ENCODE measurements at places on chromosomes 3 and 15.

GRCh38 chr3:21446027-21446426 is 305.0 kb downstream of the ZNF385D start:
- no peak for DNase-seq
- no peaks in the 10 kb centered on the region for H3K27me3 ChIP-seq
- no peak overlapping the region for H3K27ac ChIP-seq
- no peaks in the 10 kb centered on the region for H3K4me1 ChIP-seq
- H3K36me3 ChIP-seq, result no peaks in the 10 kb centered on the region

GRCh38 chr3:40719660-40720287 is 195.0 kb downstream of the ZNF621 start:
- H3K27me3 ChIP-seq, result no peaks in the 10 kb centered on the region
- DNase-seq, result peak; percentile 56
- no peak overlapping the region for H3K27ac ChIP-seq
- no peaks in the 10 kb centered on the region for H3K36me3 ChIP-seq

- no peaks in the 10 kb centered on the region for H3K27me3 ChIP-seq
- no peak overlapping the region for H3K27ac ChIP-seq
- DNase-seq, result no peak
- no peaks in the 10 kb centered on the region for H3K36me3 ChIP-seq
- peaks cover 10% of the 10 kb centered on the region for H3K4me1 ChIP-seq
Observed at GRCh38 chr3:157815739-157816138, 290.5 kb downstream of the SHOX2 start.

DNA sequence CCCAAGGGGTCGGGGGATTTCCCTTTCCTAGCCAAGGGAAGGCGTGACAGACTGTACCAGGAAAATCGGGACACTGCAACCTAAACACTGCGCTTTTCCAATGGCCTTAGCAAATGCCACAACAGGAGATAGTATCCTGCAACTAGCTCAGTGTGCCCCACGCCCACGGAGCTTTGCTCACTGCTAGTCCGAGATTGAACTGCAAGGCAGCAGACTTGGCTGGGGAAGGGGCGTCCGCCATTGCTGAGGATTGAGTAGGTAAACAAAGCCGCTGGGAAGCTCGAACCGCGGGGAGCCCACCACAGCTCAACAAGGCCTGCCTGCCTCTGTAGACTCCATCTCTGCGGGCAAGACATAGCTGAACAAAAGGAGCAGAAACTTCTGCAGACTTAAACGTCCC is 72.3 kb upstream of the THRB start:
- H3K27me3 ChIP-seq, result no peaks in the 10 kb centered on the region
- H3K36me3 ChIP-seq, result no peaks in the 10 kb centered on the region
- H3K4me1 ChIP-seq, result no peaks in the 10 kb centered on the region
- H3K27ac ChIP-seq, result no peak overlapping the region
- no peak for DNase-seq

DNA sequence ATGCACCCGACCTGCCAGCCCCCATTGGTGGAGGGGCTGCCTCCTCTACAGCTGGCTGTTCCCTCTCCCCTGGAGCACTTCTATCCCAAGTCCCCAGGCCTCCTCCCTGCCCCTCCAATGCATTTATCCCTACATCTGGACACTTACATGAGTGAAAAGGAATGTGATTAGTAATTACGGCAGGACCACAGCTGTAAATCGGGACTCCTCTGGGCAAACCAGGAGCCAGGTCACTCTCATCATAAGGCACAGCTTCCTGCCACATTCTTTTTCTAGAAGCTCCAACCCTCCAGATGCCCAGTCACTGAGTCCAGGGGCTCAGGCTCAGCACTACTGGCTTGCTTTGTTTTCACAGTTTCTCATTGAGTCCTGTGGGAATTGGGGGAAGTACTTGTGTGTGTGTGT is 54.3 kb downstream of the IL20RB start:
- H3K27me3 ChIP-seq, result no peaks in the 10 kb centered on the region
- no peaks in the 10 kb centered on the region for H3K4me1 ChIP-seq
- H3K36me3 ChIP-seq, result no peaks in the 10 kb centered on the region

DNA sequence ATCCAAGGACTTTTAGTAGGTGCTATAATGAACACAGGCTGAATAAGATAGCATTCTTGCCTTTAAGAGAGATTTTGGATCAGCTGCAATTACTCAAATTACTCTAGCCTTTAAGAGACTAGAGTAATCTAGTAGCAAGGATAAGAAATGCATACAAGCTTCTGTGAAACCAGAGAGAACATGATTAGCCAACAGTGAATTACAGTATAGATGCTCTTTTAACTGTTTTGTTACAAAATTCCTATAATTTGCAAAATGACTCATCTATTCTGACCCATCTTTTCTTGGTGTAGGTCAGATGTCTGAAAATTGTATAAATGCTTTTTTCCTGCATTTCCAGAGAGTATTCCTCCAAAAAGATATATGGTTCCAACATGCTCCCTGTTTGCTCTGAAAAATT is 66.9 kb downstream of the CEP63 start:
- peaks cover 8% of the 10 kb centered on the region for H3K36me3 ChIP-seq
- H3K4me3 ChIP-seq, result no peak overlapping the region
- no peak overlapping the region for H3K27ac ChIP-seq
- DNase-seq, result no peak
- H3K4me1 ChIP-seq, result no peaks in the 10 kb centered on the region

DNA sequence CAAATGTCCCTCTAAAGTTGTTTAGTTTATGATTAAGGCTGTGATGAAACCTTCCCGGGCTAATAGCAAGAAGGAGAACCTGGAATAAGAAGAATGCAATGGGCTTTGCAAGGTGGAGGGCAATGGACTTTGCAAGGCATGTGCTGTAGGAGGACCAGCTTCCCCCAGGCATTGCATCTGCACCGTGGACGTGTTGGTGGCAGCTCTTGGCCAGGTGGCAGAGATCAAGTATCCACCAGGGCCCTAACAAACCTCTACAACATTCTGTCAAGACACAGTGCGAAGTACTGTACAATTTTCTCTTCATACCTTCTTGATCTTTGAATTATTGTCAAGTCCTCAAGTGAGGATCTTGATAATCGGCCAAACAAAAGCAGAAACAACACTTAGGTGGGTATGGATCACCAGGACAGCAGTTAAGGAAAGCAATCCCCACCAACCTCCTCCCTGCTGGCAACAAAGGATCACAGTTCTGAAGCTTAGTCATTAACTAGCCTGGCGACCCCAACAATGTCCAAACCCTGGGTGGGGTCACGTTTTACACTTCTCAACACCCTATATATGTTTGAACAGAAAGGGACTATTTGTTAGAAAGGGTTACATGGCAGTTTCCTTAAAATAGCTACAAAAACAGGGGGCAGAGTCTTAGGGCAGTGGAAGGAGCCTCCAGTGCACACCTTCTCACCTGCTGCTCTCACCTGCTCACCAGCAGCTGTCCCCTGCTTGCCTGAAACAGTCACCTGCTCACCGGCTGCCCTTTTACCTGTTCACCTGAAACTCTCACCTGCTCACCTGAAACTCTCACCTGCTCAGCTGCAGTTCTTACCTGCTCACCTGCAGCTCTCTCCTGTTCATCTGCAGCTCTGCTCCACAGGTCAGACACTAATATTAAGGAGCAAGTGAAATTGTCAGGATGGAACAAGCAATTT is 137.9 kb upstream of the LIPC start:
- no peak overlapping the region for H3K27ac ChIP-seq
- H3K4me1 ChIP-seq, result peaks cover 16% of the 10 kb centered on the region
- no peaks in the 10 kb centered on the region for H3K27me3 ChIP-seq
- no peak overlapping the region for H3K4me3 ChIP-seq

All from GM23338 (cell line).